Left lobe of liver (tissue), 2 donors: ENCODE measurements at places on chromosomes 2 and 18. TPM values are rescaled to one million over a fixed set of nuclear protein-coding genes. Genes with fewer than 3 reads are reported as not detected.
A peak's percentile ranks its signal among the peaks of the same experiment; 100 is the strongest.

GRCh38 chr2:240724431-240724830 lies 32.8 kb downstream of the AQP12A start:
- DNase-seq, result no peak

- no peak for DNase-seq
Observed at GRCh38 chr2:239787538-239788050, 237.5 kb downstream of the NDUFA10 start.

DNA sequence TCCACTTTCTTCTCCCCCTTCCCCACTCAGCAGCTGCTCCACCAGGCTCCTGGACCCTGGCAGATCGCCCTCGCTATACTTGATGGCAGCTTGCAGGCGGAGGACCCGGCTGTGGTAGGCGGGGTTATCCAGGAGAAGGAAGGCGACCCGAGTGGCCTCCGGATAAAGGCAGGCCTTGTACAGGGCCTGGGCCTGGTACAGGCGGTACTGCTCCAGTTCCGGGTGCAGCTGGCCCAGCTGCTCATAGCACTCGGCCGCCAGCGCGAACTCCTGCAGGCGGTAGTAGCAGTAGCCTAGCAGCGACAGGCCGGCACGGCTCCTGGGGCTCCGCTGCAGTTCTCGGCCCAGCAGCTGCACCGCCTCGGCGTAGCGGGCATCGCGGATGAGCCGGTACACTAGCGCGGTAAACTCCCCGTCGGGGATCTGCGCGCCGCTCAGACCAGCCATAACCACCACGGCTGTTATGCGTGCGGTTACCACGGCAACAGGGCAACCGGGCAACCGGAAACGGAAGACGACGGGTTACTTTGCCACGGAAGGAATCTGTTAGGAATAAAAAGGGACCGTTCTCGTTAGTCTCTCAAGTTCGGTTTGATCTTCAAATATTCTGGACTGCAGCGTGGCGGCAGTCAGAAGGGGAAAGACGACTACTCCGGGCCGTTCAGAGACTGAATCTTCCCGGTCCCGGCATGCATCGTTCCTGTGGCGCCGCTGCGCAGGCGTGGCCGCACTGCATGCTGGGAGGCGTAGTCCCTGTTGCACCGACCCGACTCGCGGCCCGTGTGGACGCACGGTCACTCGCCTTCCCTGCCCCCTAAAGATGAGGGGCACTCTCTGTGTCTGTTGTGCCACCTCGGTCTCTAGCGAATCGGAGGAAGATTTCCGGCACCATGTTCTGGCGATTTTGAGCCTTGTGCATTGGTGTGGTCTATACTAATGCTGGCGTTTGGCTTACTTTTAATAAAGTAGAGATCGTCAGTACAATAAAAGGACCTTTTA lies 226.0 kb downstream of the AGPS start:
- peak; percentile 94 for DNase-seq

GRCh38 chr2:64325852-64326577 lies 127.9 kb upstream of the LGALSL start:
- no peak for DNase-seq

GRCh38 chr2:190996338-190996946 lies 17.5 kb downstream of the STAT1 start:
- no peak for DNase-seq

DNA sequence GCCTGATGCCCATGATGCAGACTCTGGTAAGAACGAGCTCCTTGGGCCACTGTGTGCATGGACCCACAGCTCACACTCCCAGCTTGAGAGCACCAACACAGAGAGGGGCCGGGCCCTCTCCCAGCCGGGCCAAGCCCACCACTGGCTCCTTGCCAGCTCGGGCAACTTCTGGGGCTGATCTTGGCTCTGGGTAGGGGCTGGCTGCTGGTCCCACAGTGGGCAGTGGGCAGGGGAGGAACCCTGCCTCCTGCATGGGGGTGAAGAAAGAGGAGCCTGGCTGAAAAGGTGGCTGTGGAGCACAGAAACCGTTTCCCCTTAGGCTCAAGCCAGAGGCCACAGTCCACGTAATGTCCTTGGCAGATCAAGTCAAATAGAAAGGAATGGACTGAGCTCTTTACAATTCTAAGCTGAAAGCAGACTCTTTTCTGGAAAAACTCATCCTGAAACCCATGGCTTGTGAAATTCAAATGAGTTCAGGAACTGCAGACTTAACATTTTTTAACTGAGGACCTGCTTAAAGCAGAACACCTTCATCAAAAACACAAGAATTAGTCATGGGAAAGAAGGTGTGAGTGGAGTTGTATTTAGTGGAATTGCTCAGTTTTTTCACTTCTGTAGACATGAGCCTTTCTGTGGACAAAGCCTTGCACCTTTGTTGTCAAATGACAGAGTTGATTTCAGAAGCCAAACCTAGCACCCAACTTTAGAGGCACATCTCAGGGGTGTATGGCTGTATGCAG lies 104.9 kb downstream of the STPG4 start:
- no peak for DNase-seq

DNA sequence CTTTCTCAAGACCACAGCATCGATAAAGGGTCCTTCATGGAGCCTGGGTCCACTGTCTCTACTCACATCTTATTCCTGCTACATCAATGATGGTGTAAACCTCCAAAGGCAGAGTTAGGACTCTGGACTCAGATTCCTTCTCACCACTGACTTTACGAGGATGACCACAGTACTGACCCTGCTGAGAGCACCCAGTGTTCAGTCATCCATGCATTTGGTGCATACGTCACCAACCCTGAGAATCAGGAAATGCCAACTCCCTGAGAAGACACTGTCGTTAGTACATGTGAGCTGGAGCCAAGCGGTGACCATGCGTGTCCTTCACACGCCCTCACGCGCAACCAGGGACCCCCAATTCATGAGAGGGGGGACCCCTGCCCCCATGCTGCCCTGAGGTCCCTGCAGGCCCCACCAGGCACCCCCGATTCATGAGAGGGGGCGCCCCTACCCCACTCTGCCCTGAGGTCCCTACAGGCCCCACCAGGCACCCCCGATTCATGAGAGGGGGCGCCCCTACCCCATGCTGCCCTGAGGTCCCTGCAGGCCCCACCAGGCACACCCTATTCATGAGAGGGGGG lies 178.4 kb upstream of the TPO start:
- no peak for DNase-seq

- DNase-seq, result no peak
Observed at GRCh38 chr2:6080932-6081753, 389.0 kb downstream of the SOX11 start.

- no peak for DNase-seq
Observed at GRCh38 chr2:157871415-157871814, 4.7 kb downstream of the ACVR1 start.

- DNase-seq, result no peak
Observed at GRCh38 chr2:181781078-181781786, 100.9 kb upstream of the NEUROD1 start.

DNA sequence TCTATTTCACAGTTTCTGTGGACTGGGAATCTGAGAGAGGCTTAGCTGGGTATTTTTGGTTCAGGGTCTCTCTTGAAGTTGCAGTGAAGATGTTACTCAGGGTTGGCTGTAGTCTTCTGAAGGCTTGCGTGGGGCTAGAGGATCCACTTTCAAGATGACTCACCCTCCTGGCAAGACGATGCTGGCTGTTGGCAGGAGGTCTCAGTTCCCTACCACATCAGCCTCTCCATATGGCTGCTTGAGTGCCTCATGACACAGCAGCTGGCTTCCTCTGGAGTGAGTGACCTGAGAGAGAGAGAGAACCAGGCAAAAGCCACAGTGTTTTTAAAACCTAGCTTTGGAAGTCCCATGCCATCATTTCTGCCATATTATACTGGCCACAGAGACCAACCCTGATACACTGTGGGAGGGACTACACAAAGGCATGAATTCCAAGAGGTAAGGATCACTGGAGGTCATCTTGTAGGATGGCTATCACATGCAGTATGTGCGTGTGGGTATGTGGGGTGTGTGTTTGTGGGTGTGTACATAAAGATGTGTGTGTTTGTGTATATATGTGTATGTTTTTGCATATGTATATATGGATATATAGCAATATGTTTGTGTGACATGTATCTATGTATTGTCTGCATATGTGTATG lies 25.1 kb downstream of the DNPEP start:
- no peak for DNase-seq

GRCh38 chr2:113112441-113112840 lies 15.0 kb upstream of the IL1RN start:
- no peak for DNase-seq

- no peak for DNase-seq
Observed at GRCh38 chr18:77108001-77108692, 24.4 kb downstream of the MBP start.

DNA sequence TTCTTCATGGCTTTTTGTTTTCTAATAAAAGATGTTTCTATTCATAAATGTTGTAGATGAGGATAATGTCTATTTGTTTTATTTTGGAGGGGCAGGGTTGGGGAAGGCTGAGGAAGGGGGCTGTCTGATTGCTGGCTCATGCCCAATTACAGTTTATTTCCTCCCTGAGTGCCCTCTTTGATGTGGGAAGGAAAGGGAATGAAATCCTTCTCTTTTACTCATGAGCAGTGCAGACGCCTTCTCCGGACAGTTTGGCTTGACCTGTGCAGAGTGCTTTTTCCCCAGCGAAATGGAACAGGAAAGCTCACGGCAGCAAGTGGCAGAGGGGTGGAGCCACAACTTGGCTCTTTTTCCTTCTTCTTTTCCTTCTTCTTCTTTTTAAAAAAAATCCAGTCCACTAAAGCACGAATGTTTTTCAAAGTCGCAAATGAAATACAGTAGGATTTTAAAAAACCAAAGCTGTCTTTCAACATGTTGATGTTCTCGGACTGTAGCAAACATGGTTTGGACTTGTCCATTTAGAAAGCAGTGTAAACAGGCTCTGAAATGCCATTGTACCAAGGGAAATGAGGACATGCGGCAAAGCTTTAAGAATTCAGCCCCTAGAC lies 34.5 kb downstream of the RAB31 start:
- no peak for DNase-seq

DNA sequence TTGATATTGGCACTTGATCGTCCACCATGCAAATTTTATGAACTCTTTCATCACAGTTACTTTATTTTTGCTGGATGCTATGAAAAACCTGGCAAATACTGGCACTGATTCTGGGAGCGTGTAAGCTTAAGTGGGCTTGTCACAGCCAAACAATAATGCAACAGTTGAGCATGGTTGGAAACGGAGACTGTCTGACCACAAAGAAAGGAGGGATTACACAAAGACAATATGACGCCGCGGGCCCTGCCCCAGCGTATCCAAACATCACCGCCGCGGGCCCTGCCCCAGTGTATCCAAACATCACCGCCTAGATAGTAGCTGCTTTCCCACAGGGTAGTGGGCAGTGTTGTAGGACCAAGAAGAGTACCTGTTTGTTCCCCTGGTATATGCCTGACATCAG lies 135.9 kb downstream of the PRPF40A start:
- no peak for DNase-seq

DNA sequence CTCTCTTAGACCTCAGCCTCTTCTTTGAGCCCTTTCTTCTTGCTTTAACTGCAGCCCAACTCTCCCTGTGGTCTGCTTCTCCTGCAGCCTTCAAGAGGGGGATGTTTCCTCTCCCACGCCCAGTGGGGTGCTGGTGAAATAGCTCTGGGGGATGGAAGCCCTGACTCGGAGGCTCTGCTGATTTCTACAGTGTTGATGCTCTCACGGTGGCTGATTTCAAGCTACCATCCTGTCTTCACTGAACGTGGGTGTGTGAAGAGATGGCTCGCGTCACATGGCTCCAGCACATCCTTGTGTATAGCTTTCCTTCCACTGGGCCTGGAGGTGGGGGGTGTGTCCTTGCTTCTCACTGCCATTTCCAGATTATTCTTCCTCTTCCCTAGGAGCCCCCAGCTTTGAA lies 20.0 kb downstream of the MPP4 start:
- DNase-seq, result no peak

- DNase-seq, result no peak
Observed at GRCh38 chr2:6398421-6398820, 467.3 kb downstream of the CMPK2 start.

- peak; percentile 60 for DNase-seq
Observed at GRCh38 chr2:54143780-54144179, 28.4 kb downstream of the ACYP2 start.

DNA sequence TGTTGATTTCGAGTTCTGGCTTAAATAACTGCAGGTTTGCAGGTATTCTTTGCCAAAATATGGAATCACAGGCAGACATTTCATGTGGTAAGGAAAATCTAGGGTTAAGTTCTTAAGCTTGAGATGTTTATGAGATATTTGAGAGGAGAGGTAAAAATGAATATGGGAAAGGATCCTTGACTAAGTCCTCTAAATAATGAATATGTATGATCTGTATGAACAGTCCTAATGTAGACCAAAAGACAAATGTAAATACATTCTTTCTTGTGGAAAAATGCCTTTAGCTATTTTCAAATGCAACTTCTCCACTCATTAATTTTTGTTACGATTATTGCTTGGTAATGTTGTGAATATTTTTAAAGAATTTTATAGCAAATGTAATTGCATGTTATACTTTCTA lies 1632.6 kb downstream of the SUCLG1 start:
- no peak for DNase-seq

- DNase-seq, result no peak
Observed at GRCh38 chr2:131488306-131489205, 3.6 kb downstream of the MZT2A start.

DNA sequence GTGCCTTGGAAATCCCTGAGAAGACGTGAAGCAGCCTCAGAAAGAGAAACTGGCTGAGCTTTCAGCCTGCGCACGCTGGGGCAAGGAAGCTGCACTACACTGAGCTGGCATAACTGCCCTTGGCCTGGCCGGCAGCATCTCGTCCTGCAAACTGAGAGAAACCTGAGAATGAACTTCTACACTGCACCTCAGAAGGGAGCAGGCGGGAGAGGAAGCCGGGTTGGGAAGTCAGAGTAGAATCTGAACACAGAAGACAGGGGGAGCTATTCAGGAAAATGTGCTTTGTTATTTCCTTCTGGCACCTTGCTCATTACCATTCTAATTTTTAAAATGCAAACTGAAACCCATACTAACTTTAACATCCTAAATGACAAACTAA lies 70.9 kb downstream of the ZEB2 start:
- DNase-seq, result no peak

- DNase-seq, result no peak
Observed at GRCh38 chr2:72605836-72606442, 219.9 kb downstream of the EXOC6B start.

- DNase-seq, result no peak
Observed at GRCh38 chr18:40612356-40612755, 1342.7 kb upstream of the PIK3C3 start.

DNA sequence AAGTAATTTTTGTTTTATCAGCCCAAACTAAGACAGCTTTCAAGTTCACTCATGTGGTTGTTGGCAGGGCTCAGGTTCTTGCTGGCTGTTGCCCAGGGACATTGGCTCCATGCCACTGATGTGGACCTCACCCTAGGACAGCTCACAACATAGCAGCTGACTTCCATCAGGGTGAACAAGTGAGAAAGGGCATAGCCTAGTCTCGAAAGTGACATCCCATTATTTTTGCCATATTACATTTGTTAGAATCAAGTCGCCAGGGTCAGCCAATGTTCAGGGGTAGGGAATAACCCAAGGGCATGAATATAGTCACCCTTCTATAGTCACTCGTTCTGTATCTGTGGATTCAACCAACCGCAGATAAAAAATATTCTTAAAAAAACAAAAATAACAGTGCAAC lies 10.7 kb upstream of the CWC22 start:
- no peak for DNase-seq

The ITPRID2 gene
- total RNA-seq, result 96.4 TPM

The CLHC1 gene
- total RNA-seq, result 3.5 TPM

The NPAS2 gene
- 23.9 TPM for total RNA-seq

The RUFY4 gene
- total RNA-seq, result not detected

The SLC14A1 gene
- total RNA-seq, result 0.96 TPM

The MOGAT1 gene
- 10.2 TPM for total RNA-seq

The SERPINB13 gene
- total RNA-seq, result not detected

The CLEC4F gene
- not detected for total RNA-seq

The LTBP1 gene
- 5.8 TPM for total RNA-seq

The RGPD3 gene
- total RNA-seq, result 0.13 TPM
